ENCODE measurements at places on chromosomes 1 and 21.

DNA sequence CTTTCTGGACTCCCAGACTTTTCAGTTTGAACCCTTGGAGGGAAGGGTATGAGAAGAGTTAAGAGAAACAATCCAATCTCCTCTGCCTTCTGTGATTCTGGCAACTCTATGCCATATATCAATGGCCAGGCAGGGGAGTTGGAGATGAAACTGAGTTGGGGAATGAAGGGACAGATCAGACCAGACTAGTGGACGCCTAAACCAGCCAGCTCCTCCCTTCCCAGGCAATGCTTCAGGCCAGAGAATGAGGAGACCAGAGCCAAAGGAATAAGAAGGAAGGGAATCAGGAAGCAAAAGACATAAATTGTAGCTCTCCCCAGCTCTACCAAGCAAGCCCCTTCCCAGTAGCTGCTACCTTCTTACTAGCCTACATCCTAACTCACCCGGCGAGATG lies 22.7 kb downstream of the PLEKHA6 start:
- no peak for DNase-seq
- H3K27me3 ChIP-seq = no peaks in the 10 kb centered on the region
- H3K36me3 ChIP-seq = no peaks in the 10 kb centered on the region
- H3K4me3 ChIP-seq = no peak overlapping the region
- H3K27ac ChIP-seq = no peak overlapping the region

- H3K27me3 ChIP-seq = no peaks in the 10 kb centered on the region
- no peak overlapping the region for H3K27ac ChIP-seq
- DNase-seq = no peak
- H3K4me1 ChIP-seq = no peaks in the 10 kb centered on the region
- no peaks in the 10 kb centered on the region for H3K36me3 ChIP-seq
Measured at GRCh38 chr21:41668051-41668541, 98.8 kb downstream of the RIPK4 start.

GRCh38 chr1:242468784-242469183 lies 55.7 kb downstream of the PLD5 start:
- no peaks in the 10 kb centered on the region for H3K27me3 ChIP-seq
- no peaks in the 10 kb centered on the region for H3K4me1 ChIP-seq
- no peak for DNase-seq
- H3K36me3 ChIP-seq = no peaks in the 10 kb centered on the region
- no peak overlapping the region for H3K27ac ChIP-seq
- no peak overlapping the region for H3K4me3 ChIP-seq

GRCh38 chr1:89567797-89568196 lies 43.2 kb downstream of the LRRC8B start:
- H3K27me3 ChIP-seq = no peaks in the 10 kb centered on the region
- no peak overlapping the region for H3K27ac ChIP-seq
- H3K36me3 ChIP-seq = peaks cover 4% of the 10 kb centered on the region
- H3K4me1 ChIP-seq = no peaks in the 10 kb centered on the region
- H3K4me3 ChIP-seq = no peak overlapping the region
- DNase-seq = no peak

DNA sequence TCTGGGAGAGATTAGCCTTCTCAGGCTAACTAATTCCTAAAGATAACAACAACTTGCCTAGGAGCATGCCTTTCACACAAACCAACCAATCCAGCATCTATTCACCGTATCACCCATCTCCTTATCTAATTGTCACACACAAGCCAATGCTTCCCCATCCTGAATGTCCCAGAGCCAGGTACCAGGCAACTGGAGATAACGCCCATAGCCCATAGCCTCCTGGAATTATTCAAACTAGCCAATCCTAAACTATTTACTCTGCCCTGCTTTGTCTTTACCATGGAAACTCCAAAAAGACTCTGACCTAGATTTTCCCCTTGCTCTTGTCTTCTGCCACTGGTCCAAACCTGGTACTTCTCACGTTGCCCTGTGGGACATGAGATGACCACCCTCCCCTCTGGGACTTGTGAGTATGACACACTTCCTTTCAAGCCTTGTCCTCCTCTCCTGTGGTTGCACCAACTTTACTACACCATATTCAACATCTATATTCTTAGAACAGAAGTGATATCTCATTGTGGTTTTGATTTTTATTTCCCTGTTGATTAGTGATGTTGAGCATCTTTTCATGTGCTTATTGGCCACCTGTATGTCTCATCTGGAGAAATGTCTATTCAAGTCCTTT lies 8.8 kb upstream of the ATG4C start:
- H3K4me1 ChIP-seq = no peaks in the 10 kb centered on the region
- no peak for DNase-seq
- H3K27ac ChIP-seq = no peak overlapping the region
- H3K36me3 ChIP-seq = no peaks in the 10 kb centered on the region
- H3K4me3 ChIP-seq = no peak overlapping the region

GRCh38 chr1:26072305-26072704 lies 4.9 kb upstream of the TRIM63 start:
- peaks cover 8% of the 10 kb centered on the region for H3K4me1 ChIP-seq
- no peak for DNase-seq
- H3K27ac ChIP-seq = no peak overlapping the region
- H3K36me3 ChIP-seq = no peaks in the 10 kb centered on the region
- H3K27me3 ChIP-seq = peaks cover 5% of the 10 kb centered on the region

DNA sequence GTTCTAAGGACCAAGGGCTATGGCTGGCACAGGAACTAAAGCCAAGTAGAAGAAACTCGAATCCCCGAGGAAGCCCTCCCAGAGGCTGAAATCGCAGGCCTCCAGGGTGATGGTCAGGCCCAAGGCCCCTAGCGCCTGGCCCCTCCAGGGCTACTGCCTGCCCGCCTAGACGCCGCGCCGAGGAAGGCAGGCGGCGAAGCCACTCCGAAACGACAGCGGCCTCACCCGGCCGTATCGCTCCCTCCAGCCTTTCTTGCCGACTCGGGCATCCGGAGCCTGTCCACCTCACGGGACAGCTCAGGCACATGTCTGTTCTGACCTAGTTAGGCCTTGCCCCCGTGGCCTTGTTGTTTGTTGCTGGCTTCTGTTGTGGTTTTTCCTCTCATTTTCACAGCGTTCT lies 9.7 kb upstream of the LHX8 start:
- no peaks in the 10 kb centered on the region for H3K4me1 ChIP-seq
- H3K4me3 ChIP-seq = no peak overlapping the region
- H3K36me3 ChIP-seq = no peaks in the 10 kb centered on the region
- H3K27ac ChIP-seq = no peak overlapping the region
- H3K27me3 ChIP-seq = peaks cover 6% of the 10 kb centered on the region

DNA sequence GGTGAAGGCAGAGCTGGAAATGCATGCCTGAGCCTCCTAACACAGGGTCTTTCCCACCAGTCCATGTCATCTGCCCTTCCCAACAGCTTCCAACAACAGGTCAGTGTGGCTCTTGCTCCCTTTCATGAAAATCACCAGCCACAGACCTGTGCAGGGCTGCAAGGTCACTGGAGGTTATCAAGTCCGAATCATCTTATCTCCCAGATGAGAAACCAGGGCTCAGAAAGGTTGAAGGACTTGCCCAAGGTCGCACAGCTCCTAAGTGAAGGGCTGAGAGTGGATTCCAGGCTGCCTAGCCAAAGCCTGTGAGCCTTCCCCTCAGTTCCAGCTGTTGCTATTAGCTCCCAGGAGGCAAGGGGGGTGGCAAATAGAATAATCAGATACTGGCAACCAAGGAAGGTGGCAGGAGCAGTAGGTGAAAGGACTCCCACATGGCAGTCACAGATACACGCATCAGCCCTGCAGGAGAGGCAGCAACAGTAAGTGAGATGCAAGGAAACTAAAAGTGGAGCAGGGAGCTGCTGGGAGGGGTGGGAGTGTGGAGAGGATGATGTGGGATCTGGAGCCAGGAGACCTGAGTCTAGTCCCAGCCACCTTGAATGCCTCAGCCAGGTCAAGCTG lies 74.2 kb downstream of the SSBP3 start:
- no peaks in the 10 kb centered on the region for H3K36me3 ChIP-seq
- H3K4me1 ChIP-seq = peaks cover 5% of the 10 kb centered on the region
- DNase-seq = no peak

DNA sequence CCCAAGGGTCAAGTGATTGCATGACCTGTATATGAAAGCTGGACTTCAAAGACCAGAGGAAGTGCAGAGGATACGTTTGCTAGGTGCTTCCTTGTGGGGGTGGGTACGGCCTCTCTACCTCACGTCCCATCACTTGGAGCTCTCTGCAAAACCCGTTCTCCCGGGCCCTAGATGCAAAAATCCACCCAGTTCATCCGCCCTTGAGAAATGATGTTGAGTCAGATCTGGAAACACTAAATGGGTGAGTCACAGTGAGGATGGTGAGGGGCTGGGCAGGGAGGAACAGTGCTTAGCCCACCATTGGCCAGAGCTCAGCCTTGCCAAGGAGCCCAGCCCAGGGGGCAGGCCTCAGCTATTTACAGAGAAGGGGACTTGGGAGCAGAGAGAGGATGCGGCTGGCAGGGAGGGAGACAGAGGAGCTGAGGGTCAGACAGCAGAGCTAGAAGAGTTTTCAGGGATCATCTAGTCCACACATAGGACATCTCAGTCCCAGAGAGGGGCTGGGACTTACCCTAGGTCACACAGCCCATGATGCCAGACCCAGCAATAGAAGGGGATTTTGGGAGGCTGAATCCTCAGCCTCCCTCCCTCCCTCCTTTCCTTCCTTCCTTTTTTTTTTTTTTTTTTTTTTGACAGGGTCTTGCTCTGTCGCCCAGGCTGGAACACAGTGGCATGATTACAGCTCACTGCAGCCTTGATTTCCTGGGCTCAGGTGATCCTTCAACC lies 14.6 kb downstream of the ARHGEF10L start:
- H3K27me3 ChIP-seq = no peaks in the 10 kb centered on the region
- no peaks in the 10 kb centered on the region for H3K36me3 ChIP-seq
- H3K4me3 ChIP-seq = no peak overlapping the region
- H3K27ac ChIP-seq = no peak overlapping the region
- no peak for DNase-seq
- no peaks in the 10 kb centered on the region for H3K4me1 ChIP-seq

DNA sequence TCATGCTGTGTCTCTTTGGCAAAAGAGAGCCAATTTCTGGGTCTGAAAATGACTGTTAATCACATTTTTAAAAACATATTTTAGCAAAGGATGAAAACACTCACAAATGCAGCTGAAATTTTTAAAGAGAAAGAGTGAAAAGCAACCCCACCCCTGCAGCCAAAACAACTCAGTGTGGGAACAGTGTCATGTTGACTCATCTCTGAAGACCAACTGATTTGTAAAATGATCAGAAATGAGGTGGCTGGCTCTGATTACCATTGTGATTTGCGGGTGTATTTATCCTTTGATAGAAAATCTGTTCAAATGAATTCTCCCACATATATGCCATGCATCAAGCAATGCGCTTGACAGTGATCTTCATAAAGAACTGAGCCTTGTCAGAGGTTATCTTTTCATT lies 287.0 kb upstream of the ESRRG start:
- H3K36me3 ChIP-seq = no peaks in the 10 kb centered on the region
- no peak for DNase-seq
- H3K27me3 ChIP-seq = no peaks in the 10 kb centered on the region
- H3K27ac ChIP-seq = no peak overlapping the region

DNA sequence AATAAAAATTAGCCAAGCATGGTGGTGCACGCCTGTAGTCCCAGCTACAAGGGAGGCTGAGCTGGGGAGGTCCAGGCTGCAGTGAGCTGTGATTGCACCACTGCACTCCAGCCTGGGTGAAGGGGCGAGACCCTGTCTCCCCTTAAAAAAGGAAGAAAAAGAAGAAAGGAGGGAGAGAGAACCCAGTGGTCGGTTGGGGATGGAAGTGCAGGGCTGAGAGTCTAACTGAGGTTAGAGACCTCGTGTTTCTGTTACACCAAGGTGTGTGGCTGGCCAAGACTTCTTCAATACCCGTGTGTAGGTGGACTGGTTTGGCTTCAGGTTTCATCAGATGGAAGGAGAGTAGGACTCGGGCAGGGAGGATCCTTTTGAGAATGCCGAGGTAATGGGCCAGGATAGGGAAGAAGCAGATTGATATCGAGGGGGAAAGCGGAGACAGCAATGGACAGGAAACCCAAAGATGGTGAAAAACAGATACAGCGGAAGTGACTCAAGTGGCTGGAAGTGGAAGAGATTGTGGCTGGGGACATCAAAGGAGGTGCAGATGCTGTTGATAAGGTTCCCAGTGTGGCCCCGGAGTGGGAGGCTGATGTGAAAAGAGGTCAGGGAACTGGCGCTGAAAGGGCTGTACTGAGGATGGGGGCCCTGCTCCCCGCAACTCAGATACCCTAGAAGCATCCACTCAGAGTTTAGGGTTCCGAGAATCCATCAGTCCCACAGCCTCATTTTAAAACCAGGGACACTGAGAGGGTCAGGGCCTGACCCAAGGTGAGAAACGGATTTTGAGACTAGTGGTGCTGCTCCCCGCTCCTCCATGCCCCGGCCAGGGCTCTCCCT lies 681 bp upstream of the UBXN10 start:
- peak; percentile 54 for DNase-seq
- peak overlapping the region; percentile 18 for H3K27ac ChIP-seq
- no peaks in the 10 kb centered on the region for H3K27me3 ChIP-seq
- no peaks in the 10 kb centered on the region for H3K36me3 ChIP-seq
- peaks cover 29% of the 10 kb centered on the region for H3K4me1 ChIP-seq

DNA sequence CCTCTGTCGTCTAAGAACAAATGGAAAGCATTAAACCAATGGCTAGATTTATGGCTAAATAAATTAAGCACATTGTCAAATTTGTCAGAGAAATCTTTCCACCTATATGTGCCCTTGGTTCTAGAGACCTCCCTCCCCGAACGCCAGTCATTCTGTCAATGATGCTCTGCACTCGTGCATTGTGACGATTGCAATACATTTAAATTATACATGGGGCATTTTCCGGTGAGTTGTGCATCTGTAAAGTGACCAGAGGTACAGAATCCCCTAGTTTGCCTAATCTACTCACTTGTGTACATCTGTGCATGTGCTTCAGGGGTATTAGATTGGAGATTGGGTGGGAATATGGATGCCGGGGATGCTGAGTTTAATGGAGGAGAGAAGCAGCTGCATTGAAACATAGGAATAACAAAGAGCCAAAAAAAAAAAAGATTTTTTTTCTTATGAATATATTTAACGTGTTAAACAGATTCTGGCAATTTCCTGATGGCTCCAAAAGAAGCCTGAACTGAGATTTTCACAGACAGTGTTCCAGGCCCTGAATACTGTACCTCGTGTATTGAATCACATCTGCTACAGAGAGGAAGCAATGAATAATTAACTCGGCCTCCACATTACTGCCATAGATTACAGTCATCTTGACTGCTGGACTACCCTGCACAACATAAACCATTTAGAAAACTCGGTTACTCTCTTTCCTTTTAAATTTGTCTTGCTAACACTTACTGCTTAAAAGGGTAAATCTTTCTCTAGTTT lies 149.0 kb upstream of the C1orf87 start:
- H3K27ac ChIP-seq = no peak overlapping the region
- H3K4me1 ChIP-seq = no peaks in the 10 kb centered on the region
- H3K36me3 ChIP-seq = no peaks in the 10 kb centered on the region
